OCI-LY7 (cell line): ENCODE measurements at places on chromosomes 12 and 14. TPM values are rescaled to one million over a fixed set of nuclear protein-coding genes. Genes with fewer than 3 reads are reported as not detected.
A peak's percentile ranks its signal among the peaks of the same experiment; 100 is the strongest.

DNA sequence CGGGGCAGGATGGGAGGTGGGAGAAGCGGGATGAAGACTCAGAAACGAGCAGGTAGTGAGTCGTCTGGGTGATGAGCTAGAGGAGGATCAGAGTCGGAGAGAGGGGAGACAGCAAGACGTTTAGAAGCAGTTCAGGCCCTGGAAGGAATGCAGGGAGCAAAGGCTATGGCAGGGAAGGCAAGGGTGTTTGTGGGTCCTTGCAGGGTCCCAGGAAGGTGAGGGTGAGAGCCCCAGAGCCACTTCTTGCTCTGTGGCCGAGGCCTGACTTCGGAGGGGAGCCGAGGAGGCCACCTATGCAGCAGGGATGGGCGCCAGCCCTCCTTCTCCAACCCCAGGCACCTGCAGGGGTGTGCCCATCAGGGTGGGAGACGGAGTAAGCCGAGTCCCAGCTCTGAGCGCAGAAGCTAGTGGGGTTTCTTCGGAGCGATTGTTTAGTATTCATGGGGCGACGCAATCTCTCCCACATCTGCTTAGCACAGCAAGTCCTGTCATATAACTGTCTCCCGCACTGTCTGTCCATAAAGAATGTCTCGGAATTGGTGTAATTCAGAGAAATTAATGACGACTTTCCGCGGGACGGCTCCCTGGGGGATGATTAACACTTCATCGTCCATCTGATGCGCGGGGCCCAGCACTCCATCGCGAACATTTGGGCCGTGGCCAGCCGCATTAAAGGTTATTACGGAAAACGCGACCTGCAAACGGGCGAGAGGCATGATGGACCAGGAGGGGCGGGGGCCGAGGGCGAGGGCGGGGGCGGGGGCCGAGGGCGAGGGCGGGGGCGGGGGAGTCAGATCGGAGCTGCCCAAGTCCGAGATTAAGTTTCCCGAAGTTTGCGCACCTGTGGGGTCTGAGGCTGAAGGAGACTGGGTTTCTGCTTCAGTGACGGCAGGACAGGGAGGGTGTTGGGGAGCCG, 12.2 kb upstream of the CALCOCO1 start:
- no peak for DNase-seq

- no peak for DNase-seq
Observed at GRCh38 chr12:5588591-5588990, 156.7 kb downstream of the NTF3 start.

GRCh38 chr14:90281756-90282155, 25.4 kb downstream of the PSMC1 start:
- DNase-seq, result no peak

AGAP2 gene
- 26.5 and 28.8 TPM in 2 replicates for total RNA-seq

DNA sequence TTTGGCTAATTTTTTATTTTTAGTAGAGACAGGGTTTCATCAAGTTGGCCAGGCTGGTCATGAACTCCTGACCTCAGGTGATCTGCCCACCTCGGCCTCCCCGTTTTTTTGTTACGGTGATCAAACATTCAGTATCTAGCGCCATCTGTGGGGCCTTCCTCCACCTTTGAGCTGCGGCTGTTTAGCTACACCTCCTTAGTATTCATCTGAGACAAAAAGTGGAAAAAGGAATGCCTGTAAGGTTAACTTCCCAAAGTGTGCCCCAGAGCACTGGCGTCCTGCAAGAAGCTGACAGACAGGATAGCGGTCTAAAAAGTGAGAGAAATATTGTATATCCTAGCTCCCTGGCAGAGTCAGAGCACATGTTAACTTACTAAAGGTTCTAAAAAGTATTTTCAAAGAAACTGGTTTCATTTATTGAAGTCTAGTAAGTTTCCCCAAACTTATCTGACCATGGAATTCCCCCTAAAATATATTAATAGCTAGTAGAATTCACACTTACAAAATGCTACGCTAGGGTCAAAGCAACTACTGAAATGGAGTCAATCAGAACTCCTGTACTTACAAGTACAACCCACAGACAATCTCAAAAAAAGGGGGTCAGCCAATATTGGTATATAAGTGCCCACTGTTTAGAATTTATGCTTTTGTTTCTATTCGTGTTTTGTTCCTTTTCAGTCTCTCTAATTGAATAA, 59.1 kb downstream of the DUSP16 start:
- no peak for DNase-seq

- DNase-seq, result no peak
Observed at GRCh38 chr14:62322216-62322615, 560.0 kb downstream of the SNAPC1 start.

DNA sequence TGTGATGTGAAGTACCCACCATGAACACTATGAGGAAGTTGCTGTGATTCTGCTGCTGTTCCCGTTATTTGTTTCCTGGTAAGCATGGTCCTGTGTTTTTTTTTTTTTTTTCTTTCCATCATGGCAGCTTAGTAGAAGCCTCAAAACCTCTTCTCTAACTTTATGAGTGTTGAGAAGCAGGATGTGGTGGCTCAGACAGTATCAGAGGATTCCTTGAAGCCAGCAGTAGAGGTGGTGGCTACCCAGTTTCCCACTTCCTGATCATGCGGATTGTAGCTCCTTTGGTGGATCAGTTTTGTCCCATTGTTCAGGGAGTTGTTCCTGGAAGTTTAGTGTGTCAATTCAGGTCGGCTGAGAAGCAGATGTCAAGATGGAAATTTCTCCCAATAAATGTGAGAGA, 175.8 kb downstream of the ATP23 start:
- no peak for DNase-seq

STRAP gene
- 99.5 and 107 TPM in 2 replicates for total RNA-seq

- DNase-seq, result peak; percentile 64
Observed at GRCh38 chr12:26651566-26652188, 181.3 kb downstream of the ITPR2 start.

DNA sequence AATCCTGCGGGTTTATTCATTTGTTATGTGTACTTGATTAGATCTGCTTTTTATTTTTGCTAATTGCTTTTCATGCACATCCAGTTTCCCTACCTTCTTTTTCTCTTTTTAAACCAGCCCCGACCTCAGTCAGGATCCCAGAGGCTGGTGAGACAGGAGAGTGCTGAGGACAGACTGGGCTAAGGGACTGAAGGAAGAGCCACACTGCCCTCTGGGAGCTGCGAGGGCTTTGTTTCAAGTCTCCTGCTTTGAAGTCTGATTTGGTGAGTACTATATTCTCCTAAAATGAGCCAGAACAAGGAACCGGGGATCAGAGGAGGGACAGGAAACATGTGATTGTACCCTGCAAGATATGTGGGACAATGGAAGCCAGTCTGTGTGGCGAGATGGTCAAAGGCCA, 23.9 kb downstream of the PRICKLE1 start:
- no peak for DNase-seq

GRCh38 chr12:66312189-66312588, 9.9 kb downstream of the HELB start:
- no peak for DNase-seq

PAX9 gene
- total RNA-seq, result 4.4 and 5.3 TPM in 2 replicates

- DNase-seq, result no peak
Observed at GRCh38 chr12:95977764-95978305, 18.3 kb downstream of the HAL start.

DNA sequence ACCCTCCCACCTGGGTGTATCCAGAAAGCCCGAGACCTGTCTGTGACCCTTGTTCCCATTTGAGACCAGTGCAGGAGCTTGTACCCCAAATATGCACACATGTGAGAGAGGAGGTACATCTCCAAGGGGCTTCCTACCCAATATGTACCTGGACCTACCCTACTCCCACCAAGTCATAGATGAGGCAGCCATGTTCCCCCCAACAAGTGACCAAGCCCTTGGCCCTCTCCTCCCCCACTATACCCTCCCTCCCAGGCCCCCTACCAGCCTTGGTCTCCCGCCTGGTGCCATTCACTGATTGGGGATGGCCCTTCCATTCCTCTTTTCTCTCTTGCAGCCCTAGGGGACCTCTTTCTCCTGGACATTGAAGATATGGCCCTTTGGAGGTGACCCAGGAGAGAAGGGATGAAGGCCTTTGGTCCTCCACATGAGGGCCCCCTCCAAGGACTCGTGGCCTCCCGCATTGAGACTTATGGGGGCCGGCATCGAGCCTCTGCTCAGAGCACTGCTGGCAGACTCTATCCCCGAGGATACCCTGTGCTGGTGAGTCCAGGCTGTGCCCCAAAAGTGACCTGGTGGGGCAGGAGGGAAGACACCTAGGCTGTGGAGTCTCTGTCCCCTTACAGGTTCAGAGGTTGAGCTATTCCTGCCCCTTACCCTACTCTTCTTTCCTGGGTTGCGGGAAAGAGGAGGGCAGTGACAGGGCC, 1.5 kb downstream of the PLEKHG6 start:
- DNase-seq, result no peak

AMN1 gene
- 12.6 and 15.2 TPM in 2 replicates for total RNA-seq

DNA sequence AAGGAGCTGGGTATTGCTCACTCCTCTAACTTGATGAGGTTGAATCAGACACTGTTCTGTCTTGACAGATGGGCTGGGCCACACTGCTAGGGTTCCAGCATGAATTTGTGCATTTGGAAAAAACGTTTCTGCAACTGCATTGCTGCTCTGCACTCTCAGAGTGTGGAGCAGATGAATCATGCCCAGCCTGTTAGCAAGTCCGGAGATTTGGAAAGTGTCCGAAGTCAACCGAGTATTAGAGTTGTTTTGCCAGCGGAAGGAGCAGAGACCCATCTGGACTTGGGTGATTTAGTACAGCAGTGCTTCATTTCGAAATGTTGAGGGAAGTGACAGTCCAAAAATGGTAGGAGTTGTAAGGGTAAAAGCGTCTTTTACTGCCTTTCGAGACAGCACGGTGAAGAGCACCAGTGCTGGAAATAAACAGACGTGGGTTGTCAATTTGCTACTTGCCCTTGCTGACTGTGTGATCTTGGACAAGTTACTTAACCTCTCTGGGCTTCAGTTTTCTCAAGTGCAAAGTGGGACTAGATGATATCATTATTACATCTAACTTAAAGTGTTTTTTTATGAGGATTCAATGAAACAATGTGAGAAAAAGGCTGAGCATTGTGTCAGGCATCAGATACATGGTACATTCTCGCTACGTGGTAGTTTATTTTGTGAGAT, 139.5 kb downstream of the CHST11 start:
- no peak for DNase-seq

MYO1H gene
- 0.11 and 0.59 TPM in 2 replicates for total RNA-seq

DNA sequence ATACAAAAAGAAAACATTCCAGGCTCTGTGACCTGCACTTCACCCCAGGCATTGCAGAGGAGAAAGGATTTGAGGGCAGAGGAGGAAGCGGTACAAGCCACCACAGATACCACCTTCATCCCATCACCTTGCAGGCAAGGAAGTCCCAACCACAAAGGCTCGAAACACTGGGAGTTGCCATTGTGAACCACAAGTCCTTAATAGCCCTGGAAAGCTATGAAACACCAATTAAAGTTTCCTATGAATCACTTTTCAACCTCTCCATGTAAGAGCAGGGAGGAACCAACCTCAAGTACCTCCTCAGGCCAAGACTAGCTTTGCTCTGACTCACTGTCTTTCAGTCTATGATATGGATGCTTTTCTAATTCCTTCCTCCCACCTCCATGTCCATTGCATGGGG, 27.0 kb downstream of the MAP3K9 start:
- DNase-seq, result no peak

DNA sequence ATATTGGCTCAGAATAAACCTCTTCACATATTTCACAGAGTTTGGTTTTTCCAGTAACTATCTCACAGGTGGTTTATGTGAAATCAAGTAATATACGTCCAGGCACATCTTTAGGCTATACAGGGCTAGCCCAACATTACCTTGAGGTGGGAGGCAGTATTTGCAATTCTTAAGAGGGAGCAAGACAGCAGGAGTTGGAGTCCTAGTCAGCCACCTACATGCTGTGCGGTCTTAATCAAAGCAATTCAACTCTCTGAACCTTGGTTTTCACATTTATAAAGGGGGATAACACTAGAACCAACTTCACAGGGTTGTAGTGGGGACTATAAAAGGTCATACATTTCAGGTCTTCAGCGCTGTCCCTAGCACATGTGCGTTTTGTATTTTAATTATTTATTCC, 73.5 kb upstream of the FICD start:
- no peak for DNase-seq
